ENCODE measurements at places on chromosomes 5 and 9.

DNA sequence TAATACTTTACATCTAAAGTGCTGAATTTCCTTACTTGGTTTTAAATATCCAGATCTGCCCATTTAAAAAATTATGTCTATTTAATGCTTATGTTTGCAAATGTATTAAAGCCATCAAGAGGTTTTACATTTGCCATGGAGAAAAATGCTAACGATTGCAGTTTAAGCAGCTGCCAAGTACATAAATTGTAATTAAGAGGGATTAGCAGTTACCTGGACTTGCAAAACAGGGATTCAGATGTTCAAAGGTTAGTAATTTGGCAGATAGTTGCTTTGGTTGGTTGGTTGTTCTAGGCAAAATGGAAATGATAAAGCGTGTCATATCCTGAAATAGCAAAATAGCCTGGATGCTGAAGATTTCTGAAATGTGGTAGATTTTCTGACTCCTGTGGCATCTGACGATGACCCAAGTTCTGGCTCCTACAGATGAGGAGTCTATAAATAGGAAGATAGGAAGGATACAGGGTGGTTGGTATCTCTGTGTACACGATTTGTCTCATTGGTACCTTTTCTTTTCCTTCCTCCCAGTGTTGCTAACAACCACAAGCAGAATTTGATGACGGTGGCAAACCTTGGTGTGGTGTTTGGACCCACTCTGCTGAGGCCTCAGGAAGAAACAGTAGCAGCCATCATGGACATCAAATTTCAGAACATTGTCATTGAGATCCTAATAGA lies 282.9 kb downstream of the NR3C1 start:
- no peak for DNase-seq

- no peak for DNase-seq
Observed at GRCh38 chr9:19331877-19332276, 48.2 kb downstream of the RPS6 start.

DNA sequence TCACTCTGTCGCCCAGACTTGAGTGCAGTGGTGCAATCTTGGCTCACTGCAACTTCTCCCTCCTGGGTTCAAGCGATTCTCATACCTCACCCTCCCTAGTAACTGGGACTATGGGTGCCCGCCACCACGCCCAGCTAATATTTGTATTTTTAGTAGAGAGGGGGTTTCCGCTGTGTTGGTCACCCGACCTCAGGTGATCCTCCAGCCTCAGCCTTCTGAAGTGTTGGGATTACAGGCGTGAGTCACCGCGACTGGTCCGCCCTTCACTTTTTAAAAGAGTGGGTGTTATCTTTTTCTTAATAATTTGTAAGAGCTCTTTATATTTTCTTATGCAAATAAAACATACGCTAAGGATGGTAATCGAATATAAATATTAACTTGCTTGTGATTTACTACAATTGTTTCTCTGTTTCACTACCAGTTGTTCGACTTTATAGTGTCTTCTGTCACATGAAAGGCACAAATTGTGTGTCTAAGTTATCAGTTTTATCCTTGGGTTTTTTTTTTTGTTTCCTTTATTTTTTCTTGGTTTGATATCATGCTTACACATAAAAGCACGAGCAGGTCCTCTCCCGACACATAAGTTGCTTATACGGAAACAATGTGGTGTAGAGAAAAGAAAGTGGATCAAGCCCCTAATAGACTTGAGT lies 1.9 kb upstream of the GPBP1 start:
- no peak for DNase-seq

DNA sequence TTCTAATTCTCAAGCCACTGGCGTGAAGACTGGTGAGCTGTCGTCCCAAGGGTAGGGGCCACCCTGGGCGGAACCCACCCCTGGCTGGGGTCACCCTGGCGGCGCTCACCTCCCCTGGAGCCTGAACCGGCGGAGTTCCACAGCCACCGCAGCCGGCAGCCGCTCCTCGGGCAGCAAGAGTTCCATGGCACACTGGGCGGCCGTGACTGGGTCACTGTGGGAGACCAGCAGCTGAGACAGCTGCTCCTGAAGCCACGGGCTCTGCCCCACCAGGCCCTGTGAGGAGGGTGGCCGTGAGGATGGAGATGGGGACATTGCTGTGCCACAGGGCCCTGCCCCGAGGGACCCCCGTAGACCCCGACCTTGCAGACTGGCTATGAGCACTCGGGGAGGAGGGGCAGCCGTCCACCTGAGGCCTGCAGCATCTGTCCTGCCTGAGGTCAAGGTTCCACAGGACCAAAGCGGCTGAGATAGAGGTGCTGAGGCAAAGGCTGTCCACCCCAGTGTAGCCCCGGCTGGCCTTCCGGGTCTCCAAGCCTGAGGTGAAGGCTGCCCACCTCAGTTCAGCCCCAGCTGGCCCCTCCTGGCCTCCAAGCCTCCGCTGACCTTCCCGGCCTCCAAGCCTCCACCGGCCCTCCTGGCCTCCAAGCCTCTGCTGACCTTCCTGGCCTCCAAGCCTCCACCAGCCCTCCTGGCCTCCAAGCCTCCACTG lies 50.6 kb upstream of the NRARP start:
- no peak for DNase-seq

- no peak for DNase-seq
Observed at GRCh38 chr5:170571875-170572852, 68.3 kb downstream of the KCNIP1 start.

GRCh38 chr5:166899343-166899742 lies 1392.1 kb upstream of the WWC1 start:
- no peak for DNase-seq

DNA sequence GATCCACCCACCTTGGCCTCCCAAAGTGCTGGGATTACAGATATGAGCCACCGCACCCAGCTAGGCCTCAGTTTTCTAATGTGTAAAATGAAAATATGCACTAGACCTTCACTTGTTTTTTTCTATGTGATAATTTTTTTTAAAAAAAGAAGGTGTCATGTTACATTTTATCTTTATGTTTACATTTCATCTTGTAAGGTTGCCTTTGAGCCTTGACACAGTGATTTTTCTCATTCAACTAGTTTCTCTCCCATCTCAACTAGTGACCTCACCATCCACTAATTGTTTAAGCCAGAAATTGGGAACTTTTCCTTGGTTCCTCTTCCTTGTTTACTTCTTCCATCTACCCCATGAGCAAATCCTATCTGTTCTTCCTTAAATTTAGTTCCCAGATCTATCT lies 21.5 kb downstream of the TMC1 start:
- no peak for DNase-seq

DNA sequence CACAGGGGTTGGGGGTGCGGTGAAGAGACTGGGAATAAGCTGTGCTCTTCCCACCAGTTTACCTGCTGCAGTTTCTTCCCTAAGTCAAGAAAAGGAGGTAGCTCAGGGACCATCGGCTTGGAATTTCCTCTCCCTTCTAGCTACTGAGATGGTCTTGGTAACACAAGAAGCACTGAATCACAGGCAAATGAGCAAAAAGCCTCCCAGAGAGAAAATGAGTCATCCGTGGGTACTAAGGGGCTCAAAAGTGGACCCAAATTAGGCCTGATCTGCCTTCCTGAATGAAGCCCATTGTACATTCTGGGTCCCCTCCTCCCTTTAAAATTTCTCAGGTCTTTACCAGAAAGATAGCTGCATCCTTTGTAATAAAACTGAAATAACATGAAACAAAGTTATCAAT lies 49.9 kb downstream of the PTPN3 start:
- DNase-seq, result no peak

Data from trophoblast cell (in vitro differentiated cells and primary cell).